ENCODE measurements at places on chromosomes 6 and 20. TPM values are rescaled to one million over a fixed set of nuclear protein-coding genes. Genes with fewer than 3 reads are reported as not detected.

LY6G6C gene
- not detected for polyA plus RNA-seq

DNA sequence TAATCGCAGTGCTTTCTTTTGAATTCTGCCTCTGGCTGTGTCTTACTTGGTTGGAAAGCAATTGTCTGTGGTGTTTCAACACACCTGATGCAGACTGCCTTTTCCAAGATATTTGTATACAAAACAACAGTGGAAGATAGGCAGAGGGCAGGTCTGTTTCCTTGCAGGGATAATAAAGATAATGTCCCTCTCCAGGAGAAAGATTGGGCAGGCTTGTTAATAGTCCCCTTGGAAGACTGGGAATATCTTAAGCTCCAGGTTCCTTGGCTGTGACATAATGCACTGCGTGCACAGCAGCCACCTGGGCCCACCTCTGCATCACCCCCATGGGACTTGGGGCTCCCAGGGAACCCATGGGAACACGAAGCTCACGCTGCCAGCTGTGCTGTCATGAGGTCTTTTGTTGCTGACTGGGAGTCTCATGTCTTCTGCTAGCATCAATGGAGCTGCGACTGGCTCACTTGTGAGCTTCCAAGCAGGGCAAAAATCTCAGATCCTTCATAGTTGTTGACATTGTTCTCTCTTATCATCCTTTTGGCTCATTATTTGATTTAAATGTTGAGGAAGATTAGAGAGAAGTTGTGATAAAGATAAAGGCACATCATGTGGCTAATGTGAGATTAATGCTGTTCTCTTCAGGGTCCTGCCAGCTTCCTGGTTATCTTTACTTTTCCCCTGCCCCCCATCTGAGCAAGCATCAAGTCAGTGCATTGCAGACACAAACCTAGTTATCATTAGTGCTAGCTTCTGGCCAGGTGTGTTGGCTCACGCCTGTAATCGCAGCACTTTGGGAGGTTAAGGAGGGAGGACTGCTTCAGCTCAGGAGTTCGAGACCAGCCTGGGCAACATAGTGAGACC, 107.1 kb upstream of the ASF1A start:
- H3K4me3 ChIP-seq: no peak overlapping the region
- H3K27me3 ChIP-seq: no peaks in the 10 kb centered on the region
- no peaks in the 10 kb centered on the region for H3K36me3 ChIP-seq
- H3K4me1 ChIP-seq: no peaks in the 10 kb centered on the region
- no peak for DNase-seq

GRCh38 chr6:143555071-143555492, 43.6 kb upstream of the FUCA2 start:
- no peak overlapping the region for H3K27ac ChIP-seq
- H3K4me3 ChIP-seq: no peak overlapping the region
- DNase-seq: no peak
- H3K36me3 ChIP-seq: peaks cover 15% of the 10 kb centered on the region
- H3K27me3 ChIP-seq: no peaks in the 10 kb centered on the region

USP49 gene
- polyA plus RNA-seq: 1.1 TPM

SLC25A27 gene
- 3.7 TPM for polyA plus RNA-seq

ZNF831 gene
- polyA plus RNA-seq: 0.40 TPM

PAK5 gene
- polyA plus RNA-seq: not detected

TRIM40 gene
- 19.5 TPM for polyA plus RNA-seq

DNA sequence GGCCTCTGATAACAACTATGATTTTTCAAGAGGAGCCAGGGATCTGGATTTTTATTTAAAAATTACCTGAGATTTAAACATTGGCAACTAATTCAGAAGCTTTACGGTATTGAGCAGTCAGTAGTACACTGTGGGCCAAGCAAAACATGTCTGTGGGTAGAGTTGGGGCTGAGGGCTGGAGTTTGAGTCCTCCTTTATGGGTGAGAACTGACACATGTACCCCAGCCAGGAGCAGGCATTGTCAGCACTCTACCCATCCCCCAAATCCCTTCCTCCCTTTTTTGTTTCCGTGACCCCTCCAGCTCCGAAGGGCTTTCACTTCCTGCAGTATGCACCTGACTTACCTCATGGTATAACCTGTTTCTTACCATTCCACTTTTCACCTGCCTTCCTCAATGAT, 131.4 kb downstream of the SNX5 start:
- H3K4me3 ChIP-seq: no peak overlapping the region
- H3K27ac ChIP-seq: peak overlapping the region; percentile 46
- H3K27me3 ChIP-seq: no peaks in the 10 kb centered on the region
- H3K36me3 ChIP-seq: no peaks in the 10 kb centered on the region

- no peak overlapping the region for H3K4me3 ChIP-seq
- no peak for DNase-seq
- no peaks in the 10 kb centered on the region for H3K4me1 ChIP-seq
- no peaks in the 10 kb centered on the region for H3K27me3 ChIP-seq
- no peaks in the 10 kb centered on the region for H3K36me3 ChIP-seq
Observed at GRCh38 chr6:148713921-148714320, 32.9 kb upstream of the UST start.

- no peaks in the 10 kb centered on the region for H3K36me3 ChIP-seq
- no peaks in the 10 kb centered on the region for H3K27me3 ChIP-seq
- no peak overlapping the region for H3K27ac ChIP-seq
- DNase-seq: no peak
- no peak overlapping the region for H3K4me3 ChIP-seq
Observed at GRCh38 chr6:81373414-81373813, 379.1 kb downstream of the TENT5A start.
